ENCODE measurements at places on chromosomes 4 and X. TPM values are rescaled to one million over a fixed set of nuclear protein-coding genes. Genes with fewer than 3 reads are reported as not detected.

The NPNT gene
- total RNA-seq = 354 TPM

The NUP62CL gene
- 0.96 TPM for total RNA-seq

DNA sequence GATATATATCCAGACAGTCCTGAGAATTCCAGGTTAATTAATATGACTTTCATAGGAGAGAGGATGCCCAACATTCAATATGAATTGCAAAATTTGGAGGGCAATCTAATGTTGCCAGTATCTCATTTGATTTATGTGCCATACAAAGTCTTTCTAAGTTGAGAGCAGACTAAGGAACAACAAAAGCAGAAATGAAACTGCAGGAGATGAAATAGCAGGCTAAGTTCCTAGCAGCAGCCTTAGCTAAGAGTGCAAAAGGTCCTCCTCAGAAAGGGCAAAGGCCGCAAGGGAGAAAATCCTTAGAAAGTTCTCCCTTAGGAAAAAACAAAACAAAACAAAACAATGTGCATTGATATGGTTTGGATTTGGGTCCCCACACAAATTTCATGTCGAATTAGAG lies 602.9 kb upstream of the HTR2C start:
- DNase-seq = no peak

- DNase-seq = no peak
Observed at GRCh38 chr4:23311983-23312382, 577.9 kb downstream of the PPARGC1A start.

DNA sequence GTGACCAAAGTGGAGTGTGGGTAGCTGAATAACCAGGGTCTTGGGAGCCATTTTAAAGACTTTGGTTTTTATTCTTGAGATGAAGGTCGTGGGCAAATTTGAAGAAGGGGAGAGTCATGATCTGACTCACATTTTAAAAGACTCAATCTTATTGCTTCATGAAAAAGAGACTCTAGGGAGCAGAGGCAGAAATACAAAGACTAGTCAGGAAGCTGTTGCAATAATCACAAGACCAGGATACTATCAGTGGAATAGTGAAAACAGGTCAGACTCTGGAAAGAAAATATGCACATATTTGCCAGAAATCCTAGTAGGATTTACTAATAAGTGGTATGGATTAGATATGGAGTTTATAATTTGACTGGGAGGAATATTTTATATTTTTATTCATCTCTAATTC lies 448.4 kb downstream of the RAPGEF2 start:
- no peak for DNase-seq

Data from aorta (tissue), 5 donors.